A673 (cell line): ENCODE measurements at places on chromosomes 4 and X.
A peak's percentile ranks its signal among the peaks of the same experiment; 100 is the strongest.

GRCh38 chr4:186335793-186336192, 69.8 kb downstream of the F11 start:
- no peak for DNase-seq

GRCh38 chr4:41878170-41878969, 56.9 kb upstream of the TMEM33 start:
- no peak for DNase-seq

GRCh38 chr4:52914051-52914605, 52.0 kb downstream of the RASL11B start:
- DNase-seq = no peak

DNA sequence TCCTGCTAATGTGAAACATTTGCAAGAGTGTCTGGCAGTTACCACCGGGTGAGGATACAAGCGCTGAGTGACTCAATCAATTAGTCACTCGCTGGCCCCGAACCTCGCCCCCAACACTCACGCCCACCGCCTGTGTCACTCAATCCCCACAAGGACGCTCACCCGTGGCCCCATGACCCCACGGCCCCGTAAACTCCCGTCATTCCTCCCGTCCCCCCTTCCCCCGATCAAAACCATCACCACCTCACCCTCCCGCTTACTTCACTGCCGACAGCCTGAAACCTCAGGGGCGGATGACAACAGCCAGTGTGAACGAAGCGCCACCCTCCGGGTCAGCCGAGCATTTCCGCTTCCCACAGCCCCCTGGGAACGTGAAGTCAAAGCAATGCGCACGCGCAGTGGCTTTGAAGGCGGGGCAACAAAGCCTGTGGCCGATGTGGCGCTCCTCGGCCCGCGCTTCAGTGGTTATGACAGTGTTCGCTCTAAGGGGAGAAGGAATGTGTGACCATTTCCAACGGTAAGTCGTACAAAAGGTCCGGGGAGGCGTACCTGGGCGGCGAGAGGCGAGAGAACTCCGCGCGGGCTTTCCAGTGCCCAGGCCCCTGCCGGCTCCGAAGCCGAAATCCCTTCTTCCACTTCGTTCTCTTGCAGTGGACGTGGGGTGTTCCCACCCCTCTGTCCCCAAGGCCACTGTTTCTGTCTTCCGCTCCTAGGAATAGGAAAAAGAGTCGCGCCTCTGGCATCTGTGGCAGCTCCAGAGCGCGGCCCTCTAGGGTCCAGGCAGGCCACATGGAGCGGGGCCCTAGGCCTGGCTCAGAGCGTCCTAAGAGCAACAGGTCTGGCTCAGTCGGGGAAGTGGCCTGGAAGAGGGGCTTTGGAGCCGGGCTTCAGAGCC, at the start of gene ZNF674:
TSS of gene ZNF674 (minus strand) at position 311 of the 895 bp plus-strand sequence. CDS start 3,334 bp downstream, outside the sequence.
- DNase-seq = peak; percentile 92

- peak; percentile 57 for DNase-seq
Observed at GRCh38 chrX:45788941-45789348, 588.3 kb upstream of the DIPK2B start.

GRCh38 chr4:151717909-151718628, 42.7 kb downstream of the GATB start:
- peak; percentile 44 for DNase-seq

GRCh38 chr4:114249976-114250375, 270.5 kb upstream of the ARSJ start:
- DNase-seq = no peak

DNA sequence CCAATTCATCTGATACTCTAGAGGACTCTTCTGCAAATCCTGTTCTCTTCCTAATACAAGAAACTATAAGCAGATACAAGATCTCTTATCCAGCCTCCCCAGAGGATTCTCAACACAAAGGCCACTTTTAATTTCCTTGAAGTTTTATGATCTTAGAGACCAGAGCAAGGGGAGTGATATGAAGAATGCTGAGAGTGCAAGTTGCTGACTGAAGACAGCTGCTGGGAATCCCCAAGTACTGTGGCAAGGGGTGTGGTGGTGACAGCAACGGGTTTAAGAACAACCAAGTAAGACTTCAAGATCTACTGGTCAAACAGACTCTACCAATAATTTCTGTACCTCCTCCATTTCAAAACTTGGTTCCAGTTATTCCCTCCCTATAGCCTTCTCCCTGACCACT, 7.0 kb downstream of the AMMECR1 start:
- DNase-seq = peak; percentile 69

- DNase-seq = peak; percentile 79
Observed at GRCh38 chrX:41180194-41180908, 95.1 kb downstream of the USP9X start.

GRCh38 chr4:14000091-14000814, 372.7 kb upstream of the BOD1L1 start:
- DNase-seq = no peak

- DNase-seq = no peak
Observed at GRCh38 chr4:41487868-41488440, 50.0 kb upstream of the LIMCH1 start.

GRCh38 chrX:115696039-115696438, 135.1 kb downstream of the PLS3 start:
- DNase-seq = no peak

DNA sequence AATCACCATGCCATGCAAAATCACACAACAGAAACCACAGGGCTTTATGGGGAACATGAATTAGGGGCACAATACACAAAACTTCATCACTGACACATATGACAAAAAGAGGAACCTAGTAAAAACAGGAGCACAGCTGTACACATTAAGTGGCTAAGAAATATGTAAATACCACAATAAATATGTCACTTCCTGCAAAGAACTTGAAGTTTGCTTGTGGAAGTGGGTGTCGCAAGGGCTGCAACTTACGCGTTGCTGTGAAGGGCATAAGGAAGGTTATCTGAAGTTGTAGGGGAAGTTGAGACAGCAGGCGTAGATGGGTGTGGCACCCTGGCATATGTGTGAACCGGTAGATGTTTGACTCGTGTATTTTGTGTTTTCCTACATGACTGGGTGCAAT, 42.4 kb downstream of the CLCN4 start:
- DNase-seq = peak; percentile 12

GRCh38 chr4:146643812-146644401, 5.2 kb downstream of the POU4F2 start:
- peak; percentile 48 for DNase-seq

- DNase-seq = no peak
Observed at GRCh38 chrX:110133735-110134370, 130.9 kb downstream of the TMEM164 start.

DNA sequence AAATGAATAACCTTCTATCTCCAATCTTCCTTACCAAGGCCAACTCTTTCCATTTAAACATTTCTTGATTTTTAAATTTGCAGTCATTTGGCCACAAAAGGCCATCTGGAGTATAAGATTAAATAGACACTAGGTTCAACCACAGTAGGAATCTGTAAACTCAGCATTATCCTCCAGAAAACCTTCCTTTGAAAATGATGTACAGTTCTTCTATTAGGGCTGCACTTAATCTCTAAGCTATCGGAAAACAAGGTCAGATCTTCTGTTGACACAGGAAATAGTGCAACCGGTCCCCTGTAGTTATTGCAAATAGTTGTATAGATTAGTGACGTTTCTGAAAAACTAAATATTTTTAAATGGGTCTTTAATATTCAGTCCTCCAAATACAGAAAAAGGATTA, 359.0 kb upstream of the ATOH1 start:
- peak; percentile 63 for DNase-seq

DNA sequence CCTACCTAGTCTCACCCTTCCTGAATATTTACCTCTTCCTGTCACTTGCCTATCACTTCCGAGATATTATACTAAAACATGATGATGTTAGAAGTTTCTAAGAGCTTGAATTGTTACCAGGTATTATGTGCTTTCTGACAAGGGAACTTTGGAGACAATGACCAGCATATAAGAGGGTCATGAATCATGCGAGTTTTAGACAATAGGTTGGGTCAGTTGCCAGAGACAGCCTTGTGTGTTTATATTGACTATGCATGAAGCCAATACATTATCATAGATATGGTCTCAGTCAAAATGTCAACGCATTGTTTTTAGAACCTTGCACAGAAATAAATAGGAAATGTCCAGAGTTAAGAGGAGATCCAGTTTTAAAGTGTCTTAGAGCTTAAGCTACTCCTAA, 116.8 kb downstream of the KLHL4 start:
- no peak for DNase-seq

- peak; percentile 67 for DNase-seq
Observed at GRCh38 chr4:111283066-111283677, 660.3 kb upstream of the PITX2 start.

- DNase-seq = no peak
Observed at GRCh38 chr4:89586864-89587263, 250.1 kb downstream of the SNCA start.

- DNase-seq = no peak
Observed at GRCh38 chrX:78377186-78377585, 49.8 kb upstream of the CYSLTR1 start.

- DNase-seq = no peak
Observed at GRCh38 chrX:35166023-35166422, 223.4 kb downstream of the FAM47B start.

DNA sequence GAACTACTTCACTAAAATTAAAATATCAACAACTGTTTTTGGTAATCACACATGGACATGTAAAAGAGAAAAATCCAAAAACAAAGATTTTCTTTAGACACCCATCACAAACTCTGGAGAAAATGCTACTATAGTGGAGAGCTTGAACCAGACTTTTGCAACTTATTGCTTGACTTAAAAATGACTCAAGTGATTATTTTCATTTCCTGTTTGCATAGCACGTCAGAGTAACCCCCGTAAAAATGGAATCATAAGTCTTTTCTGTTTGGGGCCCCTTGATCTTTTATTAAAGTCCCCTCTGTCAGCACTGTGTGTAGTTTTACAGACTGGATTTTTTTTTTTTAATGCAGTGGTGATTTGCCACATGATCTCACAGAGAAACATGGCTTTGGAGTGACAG, 79.5 kb downstream of the PRKG2 start:
- DNase-seq = no peak

- DNase-seq = peak; percentile 64
Observed at GRCh38 chr4:2535376-2536192, 863 bp upstream of the FAM193A start.
